ENCODE measurements at places on chromosomes 1 and 21. TPM values are rescaled to one million over a fixed set of nuclear protein-coding genes. Genes with fewer than 3 reads are reported as not detected.

The BLACAT1 gene
- not detected for total RNA-seq

The KPRP gene
- 0.57 TPM for total RNA-seq

The ZNF691 gene
- total RNA-seq, result 16.0 TPM

The LGR6 gene
- 8.0 TPM for total RNA-seq

The MIB2 gene
- 152 TPM for total RNA-seq

The C1orf94 gene
- 2.3 TPM for total RNA-seq

The CBR3 gene
- total RNA-seq, result 41.2 TPM

The BSND gene
- total RNA-seq, result not detected

The OR2T29 gene
- not detected for total RNA-seq

The RNU1-2 gene
- total RNA-seq, result under 0.01 TPM

The OR2T34 gene
- total RNA-seq, result not detected

The LRRC71 gene
- 3.7 TPM for total RNA-seq

The DMBX1 gene
- total RNA-seq, result not detected

The SERPINC1 gene
- total RNA-seq, result not detected

The ADAMTS1 gene
- total RNA-seq, result 19.4 TPM

The CHD1L gene
- total RNA-seq, result 22.0 TPM

The SPRR5 gene
- total RNA-seq, result not detected

The OLFML2B gene
- 29.7 TPM for total RNA-seq

The CAPN8 gene
- total RNA-seq, result 3.0 TPM

The MANEAL gene
- 8.8 TPM for total RNA-seq

The PCNX2 gene
- 8.4 TPM for total RNA-seq

The GBP5 gene
- 0.23 TPM for total RNA-seq

The OR2T33 gene
- total RNA-seq, result not detected

The CD5L gene
- not detected for total RNA-seq

Measured in prostate gland (tissue), 2 donors.